GM12865 (cell line): ENCODE measurements at places on chromosomes 1 and 21.

- no peak for DNase-seq
Measured at GRCh38 chr1:119542492-119542946, 35.5 kb downstream of the HSD3B1 start.

DNA sequence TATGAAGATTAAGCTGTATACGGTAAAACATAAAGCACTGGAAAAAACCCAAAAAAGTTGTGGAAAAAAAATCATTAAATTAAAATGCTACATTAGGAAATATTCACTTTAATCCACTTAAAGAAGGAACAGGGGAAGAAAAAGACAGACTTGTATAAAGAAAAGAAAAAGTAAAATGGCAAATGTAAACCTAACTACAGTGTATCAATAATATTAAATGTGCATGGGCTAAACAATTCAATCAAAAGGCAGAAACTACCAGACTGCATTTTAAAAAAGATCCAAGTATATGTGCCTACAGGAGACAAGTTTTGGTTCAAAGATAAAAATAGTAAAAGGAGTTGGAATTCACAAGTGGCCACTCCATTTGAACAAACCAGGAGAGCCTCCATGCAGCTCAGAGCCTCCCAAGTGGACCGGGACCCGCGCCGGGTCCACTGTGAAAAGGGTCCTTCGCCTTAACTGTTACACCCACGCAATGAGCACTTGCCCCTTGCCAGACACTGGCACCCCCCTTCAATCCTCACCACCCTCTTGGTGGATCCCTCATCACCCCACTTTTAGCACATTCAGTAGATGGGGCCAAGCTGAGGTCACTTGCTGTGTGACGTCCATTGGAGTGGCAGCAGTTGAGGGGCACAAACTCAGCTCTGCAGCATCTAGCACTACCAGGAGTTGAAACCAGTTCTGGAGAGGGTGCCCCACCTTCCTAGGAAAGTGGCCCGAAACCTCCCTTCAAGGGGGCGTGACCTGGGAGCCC, 898 bp downstream of the C1orf174 start:
- DNase-seq: no peak

DNA sequence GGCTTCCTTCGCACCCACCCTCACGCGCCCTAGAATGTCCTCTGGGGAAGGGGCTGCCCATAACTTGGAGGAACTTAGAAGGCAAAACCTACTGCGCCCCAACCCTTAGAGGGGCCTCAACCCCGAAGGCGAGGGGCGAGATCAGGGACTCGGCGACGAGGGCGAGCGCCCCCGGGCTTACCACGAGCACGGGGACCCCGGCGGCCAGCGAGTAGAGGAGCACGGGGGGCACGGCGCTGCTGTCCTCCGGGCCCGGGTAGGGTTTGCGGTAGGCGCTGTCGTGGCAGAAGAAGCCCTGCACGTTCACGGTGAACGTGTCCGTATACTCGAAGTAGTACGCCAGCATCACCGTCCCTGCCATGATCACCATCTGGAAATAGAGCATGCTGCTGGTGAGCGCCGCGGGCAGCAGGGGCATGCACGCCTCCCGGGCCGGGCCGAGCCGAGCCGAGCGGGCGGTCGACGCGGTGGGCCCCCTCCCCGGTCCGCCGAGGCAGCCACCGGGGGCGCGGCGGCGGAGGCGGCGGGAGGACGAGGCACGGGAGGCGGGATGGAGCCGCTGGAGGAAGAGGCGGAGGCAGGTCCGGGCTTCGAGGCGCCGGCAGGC, 304 bp downstream of the PLPPR5 start:
- no peak for DNase-seq

- no peak for DNase-seq
Measured at GRCh38 chr1:147919896-147920295, 8.3 kb upstream of the GPR89B start.

DNA sequence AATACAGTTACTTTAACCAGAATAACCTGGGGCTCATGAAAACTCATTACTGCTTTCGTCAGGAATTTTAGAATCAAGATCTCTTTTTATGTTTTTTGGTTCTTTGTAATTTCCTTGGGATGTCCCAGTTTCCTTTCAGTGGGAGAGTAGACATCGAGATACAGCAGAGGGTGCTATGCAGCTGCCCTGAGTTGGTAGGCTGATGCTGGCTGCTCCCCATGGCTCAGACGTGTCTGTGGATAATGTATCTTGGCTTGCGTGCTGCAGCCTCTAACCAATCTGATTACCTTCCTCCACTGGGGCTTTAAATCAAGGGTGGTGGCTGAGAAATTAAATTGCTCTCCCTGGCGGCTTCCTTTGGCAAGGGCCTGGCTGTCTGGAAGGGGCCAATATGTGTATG, 253.7 kb downstream of the CACNA1E start:
- no peak for DNase-seq

GRCh38 chr1:159999204-159999603, 32.6 kb downstream of the PIGM start:
- DNase-seq: no peak

GRCh38 chr21:31273278-31273677, 70.8 kb downstream of the TIAM1 start:
- no peak for DNase-seq

DNA sequence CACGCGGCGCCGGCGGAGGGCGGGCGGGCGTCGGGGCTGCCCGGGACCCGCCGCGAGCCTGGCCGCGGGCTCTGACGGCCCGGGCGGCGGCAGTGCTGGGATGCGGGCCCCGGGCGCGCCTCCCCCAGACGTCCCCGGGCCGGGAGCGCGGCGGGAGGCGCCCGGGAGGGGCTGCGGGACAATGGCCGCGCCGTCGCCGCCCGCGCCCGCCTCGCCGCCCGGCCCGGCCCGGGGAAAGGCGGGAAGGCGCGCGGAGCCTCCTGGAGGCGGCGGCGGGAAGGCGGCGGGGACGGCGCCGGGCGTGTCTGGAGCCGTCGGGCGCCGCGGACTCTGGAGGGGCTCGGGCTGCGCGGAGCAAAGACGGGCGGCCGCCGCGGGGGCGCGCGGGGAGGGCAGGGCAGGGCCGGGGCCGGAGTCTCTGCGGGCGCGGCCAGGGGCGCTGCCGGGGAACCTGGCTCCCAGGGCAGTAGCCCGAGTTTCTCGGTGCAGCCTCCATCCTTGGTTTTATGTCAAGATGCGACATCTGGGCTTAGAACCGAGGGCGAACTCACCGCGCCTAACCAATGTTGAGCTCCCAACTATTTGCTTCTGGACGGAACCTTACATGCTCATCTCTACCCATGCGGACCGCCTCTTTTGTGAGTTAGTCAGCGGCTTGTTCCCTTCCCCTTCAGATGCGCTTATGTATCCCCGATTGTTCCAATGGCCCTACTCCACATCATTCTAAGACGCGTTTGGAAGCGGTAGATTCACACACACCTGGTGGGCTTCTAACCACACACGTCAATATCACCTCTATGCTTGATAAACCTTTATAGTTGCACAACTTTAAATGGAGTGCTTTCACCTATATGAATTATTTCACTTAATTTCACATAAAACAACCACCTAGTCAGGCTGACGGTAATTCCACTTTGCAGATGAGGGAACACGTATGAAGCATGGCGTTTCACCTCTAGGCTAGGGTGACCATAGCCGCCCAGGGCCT, 651 bp downstream of the ZBTB8A start:
- peak; percentile 43 for DNase-seq

DNA sequence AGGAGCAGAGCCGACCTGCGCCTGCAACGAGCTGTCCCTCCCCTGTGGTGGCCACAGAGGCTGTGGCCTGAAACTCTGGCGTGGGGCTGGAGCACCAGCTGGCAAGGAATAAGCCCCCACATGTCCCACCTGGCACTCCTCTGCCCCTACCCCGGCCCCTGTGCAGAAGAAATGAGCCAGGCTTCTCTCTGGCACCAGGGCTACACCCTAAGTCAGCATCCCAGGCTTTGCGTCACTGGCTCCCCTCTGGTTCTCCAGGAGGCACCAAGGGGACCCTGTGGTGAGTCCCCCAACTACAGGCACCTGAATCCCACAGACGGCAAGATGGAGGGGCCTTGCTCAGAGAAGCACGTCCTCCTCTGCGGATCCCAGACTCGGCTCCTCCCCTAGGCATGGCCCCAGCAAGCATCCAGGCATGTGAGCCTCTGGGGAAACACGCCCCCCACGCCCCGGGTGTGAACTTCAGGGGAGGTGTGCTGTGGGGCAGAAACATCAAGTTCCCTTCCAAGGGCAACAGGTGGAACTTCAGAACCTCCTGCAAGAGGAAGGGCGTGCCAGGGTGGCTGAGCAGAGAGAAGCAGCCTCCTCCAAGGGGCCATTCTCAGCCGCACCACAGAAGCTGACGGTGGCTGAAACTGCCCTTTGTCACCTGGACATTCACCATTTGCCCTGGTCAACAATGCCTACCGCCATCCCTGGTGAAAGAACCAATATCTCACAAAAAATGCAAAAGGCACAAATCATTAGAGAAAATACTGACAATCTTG, 2.9 kb downstream of the KRTAP10-7 start:
- DNase-seq: no peak

GRCh38 chr1:91476533-91477217, 24.0 kb upstream of the CDC7 start:
- no peak for DNase-seq

DNA sequence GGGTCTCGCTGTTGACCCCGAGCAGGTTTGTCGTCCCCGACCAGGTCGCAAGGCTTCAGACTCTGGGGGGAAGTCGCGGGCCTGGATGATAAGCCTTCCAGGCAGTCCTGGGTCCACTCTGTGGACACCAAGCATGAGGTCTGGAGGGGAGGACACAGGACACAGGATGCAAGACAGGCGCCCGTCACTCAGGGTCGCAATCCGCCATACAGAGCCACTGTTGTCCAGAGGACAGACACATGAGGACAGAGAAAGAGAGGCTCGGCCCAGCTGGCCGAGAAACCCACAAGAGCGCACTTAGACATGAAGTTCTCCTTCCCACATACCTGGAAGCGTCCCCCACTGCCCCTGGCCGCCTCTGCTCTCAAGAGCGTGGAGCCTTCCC, 4.8 kb upstream of the FOXD2 start:
- no peak for DNase-seq

GRCh38 chr1:201495551-201496295, 11.2 kb downstream of the CSRP1 start:
- DNase-seq: no peak

GRCh38 chr1:17857996-17858395, 102.9 kb downstream of the ACTL8 start:
- no peak for DNase-seq

GRCh38 chr1:67053535-67053784, 488 bp downstream of the SLC35D1 start:
- DNase-seq: no peak

DNA sequence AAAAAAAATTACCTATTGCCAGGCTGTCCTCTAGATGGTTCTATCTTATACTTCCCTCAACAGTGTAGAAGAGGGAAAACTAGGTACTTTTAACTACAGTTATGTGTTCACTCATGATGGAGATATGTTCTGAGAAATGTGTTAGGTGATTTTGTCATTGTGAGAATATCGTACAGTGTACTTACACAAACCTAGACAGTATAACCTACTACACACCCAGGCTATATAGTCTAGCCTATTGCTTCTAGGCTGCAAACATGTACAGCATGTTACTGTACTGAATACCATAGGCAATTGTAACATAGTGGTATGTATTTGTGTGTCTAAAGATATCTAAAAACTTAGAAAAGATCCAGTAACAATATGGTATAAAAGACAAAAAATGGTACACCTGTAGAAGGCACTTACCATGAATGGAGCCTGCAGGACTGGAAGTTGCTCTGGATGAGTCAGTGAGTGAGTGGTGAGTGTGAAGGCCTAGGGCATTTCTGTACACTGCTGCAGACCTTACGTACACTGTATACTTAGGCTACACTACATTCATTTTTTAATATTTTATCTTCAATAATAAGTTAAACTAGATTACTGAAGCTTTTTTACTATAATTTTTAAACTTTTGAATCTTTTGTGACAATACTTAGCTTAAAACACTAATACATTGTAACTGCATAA, 13.2 kb downstream of the MGST3 start:
- DNase-seq: no peak

DNA sequence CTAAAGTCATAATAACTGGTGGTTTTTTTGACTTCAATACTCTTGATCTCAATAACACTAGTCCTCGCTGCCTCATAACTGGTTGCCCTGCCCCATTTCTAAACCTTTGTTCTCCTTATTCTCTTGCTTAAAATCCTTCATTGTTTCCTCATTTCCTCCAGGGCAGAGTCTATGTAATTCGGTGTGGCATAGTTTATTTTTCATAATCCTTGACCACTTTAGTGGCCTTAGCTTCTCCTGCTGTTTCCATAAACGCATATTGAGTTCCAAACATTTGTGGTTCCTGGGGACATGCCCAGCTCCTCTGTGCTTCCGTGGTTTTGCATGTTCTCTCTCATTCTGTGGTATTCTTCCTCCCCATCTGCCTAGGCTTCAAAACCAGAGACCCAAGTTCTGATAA, 19.0 kb upstream of the TLCD4 start:
- no peak for DNase-seq
